ENCODE measurements at places on chromosomes 2 and 18.

- no peak for DNase-seq
Measured at GRCh38 chr18:79507546-79508480, 112.1 kb downstream of the NFATC1 start.

DNA sequence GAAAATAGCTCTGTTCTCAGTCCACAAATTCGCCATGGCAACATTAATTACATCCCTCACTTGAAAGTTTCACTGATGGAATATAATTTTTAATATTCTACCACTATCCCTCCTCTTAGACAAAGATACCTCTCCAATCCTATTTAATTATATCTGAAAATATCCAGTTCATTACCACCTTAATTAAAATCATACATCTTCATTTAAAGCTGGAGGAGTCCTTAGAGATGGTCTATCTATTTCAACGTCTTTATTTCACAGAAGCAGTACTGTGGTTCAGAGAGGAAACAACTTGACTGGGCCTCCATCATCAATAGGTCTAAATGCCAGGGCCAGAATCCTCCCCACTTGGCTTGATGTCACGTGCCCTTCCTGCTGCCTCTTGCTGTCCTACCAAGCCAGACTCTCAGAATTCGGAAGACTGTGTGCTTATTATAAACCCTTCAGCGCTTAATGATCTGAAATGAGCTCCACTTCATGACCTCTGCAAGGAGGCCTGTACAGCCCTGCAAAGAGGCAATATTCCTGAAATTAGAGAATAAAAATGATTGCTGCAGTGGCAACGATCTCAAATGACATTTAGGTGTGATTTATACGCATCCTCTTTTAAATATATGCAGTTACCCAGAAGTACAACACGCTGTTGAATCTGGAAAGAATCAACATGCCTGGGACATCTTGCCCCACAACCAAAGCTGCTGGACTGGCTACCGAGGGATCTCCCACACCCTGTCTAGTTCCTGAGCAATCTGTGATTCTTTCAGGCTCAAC lies 146.3 kb downstream of the TMEM163 start:
- DNase-seq, result no peak

DNA sequence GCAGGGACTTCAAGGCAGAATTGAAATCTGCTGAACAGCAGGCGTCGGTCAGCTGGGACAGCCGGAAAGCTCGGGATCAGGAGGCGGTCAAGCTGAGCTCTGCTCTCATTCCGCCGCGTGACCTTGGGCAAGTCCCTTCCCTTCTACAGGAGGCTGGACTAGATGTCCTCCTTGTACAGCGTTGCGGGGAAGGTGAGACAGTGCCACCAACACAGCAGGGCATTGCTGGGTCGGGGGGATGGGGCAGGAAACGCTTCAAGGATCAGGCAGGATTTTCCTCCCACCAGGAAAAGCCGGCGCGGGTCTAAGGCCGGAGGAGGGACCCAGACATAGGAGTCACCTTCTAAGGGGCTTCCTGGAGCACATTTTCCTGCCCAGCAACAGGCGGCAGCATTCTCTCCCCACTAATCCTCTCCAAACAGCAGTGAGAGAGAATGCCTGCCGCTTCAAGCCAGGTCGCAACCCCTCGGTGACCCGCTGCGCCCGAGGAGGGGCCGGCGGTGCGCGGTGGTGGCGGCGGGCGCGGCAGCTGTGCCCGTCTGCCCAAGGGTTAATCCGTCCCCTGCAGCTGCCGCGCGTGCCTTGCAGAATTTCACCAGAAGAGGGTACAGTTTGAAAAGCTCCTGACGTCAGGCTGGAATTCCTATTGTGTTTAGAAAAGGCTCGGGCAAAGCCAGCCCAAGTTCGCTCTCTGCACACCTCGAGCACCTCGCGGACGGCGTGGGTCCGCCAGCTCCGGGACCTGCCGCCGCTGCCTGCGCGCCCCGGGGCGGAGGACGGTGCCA lies at the start of gene KCNF1:
Gene KCNF1 (plus strand): TSS at position 644 of the 785 bp plus-strand sequence. CDS start 493 bp downstream, outside the sequence.
- no peak for DNase-seq

GRCh38 chr2:239693330-239693729 lies 292.5 kb upstream of the HDAC4 start:
- no peak for DNase-seq

GRCh38 chr2:126879348-126880298 lies 19.1 kb upstream of the TEX51 start:
- DNase-seq, result no peak

- DNase-seq, result no peak
Measured at GRCh38 chr2:201059961-201060755, 11.3 kb downstream of the HYCC2 start.

DNA sequence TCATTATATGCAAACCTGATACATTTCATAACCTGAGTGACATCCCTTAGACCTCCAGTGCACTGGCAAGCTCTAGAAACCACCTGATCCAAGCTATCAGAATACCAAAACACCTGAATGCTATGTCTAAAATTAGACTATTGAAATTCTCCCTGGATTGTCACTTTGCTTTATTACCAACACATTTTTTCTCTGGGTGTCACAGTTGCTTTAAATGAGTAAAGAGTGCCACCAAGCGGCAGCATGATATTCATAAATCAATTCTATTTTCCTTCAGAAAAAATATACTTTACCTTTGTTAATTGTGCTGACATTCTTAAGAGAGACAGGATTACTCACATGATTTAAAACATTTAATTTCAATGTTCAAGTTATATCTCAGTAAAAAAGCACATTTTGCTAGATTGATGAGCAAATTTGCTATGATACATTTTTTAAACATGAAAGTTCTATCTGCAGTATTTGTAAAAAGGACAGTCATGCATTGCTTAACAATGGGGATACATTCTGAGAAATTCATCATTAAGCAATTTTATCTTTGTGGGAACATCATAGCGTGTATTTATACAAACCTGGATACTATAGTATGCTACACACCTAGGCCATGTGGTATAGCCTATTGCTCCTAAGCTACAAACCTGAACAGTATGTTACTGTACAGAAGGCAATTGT lies 338.4 kb upstream of the SLC39A10 start:
- peak; percentile 36 for DNase-seq

DNA sequence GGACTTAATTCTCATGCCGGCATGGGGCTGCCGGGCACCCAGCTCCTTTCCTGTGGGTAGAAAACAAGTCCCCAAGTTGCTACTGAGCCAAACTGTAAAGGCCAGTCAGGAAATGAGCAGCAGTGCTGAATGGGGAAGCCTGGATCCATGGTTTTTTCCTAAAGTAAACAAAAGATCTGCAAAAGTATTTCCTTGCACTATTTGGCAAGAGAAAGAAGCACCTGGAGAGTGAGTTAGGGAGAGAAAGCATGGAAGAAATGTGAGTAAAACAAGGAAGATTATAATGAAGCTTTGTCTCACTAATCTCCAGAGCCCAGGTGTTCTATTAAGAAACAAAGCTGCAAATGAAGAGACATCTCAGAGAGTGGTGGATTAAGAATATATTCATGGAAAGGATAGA lies 117.6 kb downstream of the METTL8 start:
- no peak for DNase-seq

GRCh38 chr2:239329972-239330572 lies 70.7 kb downstream of the HDAC4 start:
- no peak for DNase-seq

DNA sequence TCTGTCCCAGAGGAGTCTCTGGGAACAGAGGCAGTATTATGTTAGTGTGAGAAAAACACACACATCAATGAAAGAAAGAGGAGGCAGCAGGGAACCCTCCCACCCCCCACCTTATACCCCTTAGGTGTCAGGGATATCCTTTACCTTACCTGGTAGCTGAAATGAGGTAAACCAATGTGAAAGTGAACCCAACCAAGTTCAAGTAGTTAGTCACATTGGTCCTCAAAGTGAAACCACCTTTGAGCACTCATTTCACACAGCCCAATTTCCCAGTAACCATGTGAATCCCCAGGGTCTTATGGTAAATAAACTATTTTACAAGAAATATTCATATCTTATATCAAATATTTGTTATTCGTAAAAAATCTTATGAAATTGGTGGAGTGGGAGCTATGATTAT lies 377.8 kb downstream of the LRATD1 start:
- DNase-seq, result no peak

DNA sequence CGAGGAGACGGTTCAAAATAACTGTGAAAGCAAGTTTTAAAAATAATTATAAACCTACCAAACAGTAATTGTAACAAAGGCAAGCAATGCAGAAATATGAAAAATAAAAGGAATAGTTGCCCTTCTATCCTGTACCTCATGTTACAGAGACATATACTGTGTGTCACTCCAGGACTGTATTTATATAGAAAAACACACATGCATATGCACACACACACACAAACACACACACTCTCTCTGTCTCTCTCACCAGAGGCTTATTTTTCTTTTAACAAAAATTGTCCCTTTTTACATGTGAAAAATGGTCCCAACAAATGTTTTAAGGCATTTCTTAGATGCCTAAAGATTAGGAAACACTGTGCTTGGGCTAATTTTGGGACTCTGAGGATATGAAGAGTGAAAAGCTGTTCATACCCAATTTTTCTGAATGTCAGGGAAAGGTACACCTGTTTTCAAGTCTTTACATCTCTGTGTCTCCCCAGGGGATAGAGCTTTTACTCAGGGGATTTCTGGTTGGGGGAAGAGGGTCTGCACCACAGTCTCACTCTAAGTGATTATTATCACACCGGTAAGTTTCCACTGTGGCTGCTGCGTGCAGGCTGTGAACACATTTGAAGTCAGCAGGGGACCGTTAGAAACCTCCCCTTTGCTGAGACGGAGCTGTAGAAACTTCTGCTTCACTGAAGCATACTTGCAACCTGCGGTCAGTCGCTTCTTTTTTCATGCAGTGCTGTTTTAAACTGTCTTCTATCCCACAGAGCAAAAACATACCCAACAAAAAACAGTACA lies 51.4 kb upstream of the SPAG16 start:
- DNase-seq, result no peak

GRCh38 chr2:118993392-118993752 lies 51.4 kb downstream of the MARCO start:
- no peak for DNase-seq

GRCh38 chr2:217396165-217396564 lies 536.3 kb upstream of the TNP1 start:
- DNase-seq, result no peak

- peak; percentile 31 for DNase-seq
Measured at GRCh38 chr2:68925295-68925896, 27.3 kb downstream of the GKN2 start.

GRCh38 chr2:28617502-28618184 lies 121.8 kb downstream of the PLB1 start:
- DNase-seq, result no peak

GRCh38 chr18:48529796-48530195 lies 9.0 kb upstream of the CTIF start:
- no peak for DNase-seq

DNA sequence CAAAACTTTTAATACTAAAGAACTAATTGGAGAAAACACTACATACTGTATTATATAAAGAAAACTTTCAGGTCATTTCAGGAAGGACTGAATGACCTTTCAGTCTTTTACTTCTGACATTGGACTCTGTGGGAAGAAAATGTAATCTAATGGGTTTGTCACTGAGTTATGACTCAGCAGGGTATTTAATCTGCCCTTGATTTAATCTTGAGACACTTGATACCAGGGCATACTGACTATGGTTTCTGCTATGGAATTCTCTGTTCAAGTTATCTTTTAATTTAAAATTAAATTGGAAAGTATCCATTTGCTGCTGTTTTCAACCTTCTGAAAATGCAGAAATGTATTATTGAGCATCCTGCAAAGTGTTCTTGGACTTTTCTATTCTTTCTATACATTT lies 354.2 kb upstream of the GALNT5 start:
- no peak for DNase-seq

GRCh38 chr2:205872716-205873115 lies 190.4 kb downstream of the NRP2 start:
- DNase-seq, result no peak

DNA sequence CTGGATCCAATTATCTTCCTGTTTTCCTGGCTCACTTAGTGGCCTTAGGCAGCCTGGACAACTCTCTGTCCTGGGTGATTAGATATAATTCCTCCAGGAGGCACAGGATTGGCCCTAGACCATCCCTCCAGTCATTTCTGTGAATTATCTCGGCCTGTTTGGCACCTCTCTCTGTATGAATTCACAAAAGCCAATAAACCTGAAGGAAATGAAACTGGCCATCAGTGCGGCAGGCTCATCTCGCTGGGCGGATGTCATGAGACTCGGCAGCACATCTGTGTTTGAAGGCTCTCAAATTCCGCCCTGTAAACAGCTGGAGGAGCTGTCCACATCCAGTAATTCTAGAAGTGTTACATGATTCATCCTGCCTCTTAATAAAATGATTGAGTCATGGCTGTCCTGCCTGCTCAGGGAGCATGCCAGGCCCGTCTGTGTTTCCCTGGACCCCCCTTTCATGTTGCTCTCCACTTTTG lies 38.6 kb downstream of the ACOXL start:
- DNase-seq, result no peak

DNA sequence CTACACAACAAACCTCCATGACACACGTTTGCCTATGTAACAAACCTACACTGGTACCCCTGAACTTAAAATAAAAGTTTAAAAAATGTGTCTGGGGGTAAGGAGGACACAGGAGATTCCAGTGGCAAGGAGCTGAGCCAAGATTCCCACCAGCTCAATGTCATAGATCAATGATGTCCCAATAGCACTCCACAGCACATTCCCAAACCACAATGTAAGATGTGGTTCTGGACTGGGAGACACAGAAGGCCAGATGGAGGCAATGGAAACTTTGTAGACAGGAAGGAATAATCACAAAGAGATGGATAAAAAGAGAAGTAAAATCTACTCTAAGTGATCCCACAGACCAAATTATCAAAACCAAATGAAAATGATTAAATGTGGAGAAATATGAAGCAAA lies 312.4 kb upstream of the SOX11 start:
- DNase-seq, result no peak

- no peak for DNase-seq
Measured at GRCh38 chr2:127154396-127154795, 47.4 kb upstream of the BIN1 start.

DNA sequence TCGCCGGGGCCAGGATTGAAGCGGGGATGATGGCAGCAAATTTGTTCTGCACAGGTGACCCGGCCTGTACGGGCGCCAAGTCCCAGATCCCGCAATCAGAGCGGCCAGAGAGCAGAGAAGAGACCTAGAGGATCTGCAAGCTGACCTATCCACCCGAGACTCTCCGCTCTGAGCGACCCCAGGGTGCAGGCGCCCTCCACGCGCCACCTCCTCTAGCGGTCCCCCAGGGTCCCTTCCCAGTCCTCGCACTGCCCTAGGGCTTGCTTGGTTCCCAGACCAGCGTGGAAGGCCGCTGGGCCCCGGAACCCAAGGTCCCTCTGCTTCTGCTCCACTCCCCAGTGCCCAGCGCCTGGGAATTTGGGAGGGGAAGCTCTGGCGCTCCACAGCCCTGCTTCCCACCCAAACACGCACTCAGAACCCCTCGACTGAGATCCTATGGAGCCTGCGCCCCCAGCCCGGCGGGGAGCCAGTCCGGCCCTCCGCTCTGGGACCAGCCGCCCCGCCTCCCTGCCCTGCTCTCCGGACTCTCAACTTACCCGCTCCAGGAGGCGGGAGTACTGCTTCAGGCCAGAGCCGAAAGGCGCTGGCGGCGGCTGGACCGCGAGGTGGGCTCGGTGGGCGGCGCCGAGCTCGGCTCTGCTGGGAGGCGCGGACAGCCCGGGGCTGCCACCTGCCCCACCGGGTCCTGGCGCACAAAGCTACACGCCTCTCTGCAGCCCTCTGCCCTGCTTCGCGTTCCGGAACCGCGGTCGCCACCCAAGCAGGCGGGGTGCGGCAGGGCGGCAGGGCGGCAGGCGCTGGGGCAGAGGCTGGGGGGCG lies 3.0 kb upstream of the SIX3 start:
- DNase-seq, result no peak

Data from stimulated activated CD4-positive, alpha-beta T cell treated with anti-CD3 and anti-CD28 coated beads, TNF-alpha, amount 100 ng/mL, for 24 hours (primary cell).